K562 (cell line): ENCODE measurements at places on chromosomes 13 and 19. TPM values are rescaled to one million over a fixed set of nuclear protein-coding genes. Genes with fewer than 3 reads are reported as not detected.

The KIR2DL3 gene
- total RNA-seq = not detected in 2 replicates

- H3K27ac ChIP-seq = no peak overlapping the region
- no peaks in the 10 kb centered on the region for H3K36me3 ChIP-seq
- H3K4me3 ChIP-seq = no peak overlapping the region
- no peak for DNase-seq
These were observed 50.3 kb upstream of the ATP11A start for GRCh38 chr13:112639521-112639920.

- H3K27me3 ChIP-seq = peaks cover 2% of the 10 kb centered on the region; the same call in 1 of the 3 replicates
- H3K4me1 ChIP-seq = no peaks in the 10 kb centered on the region
- H3K36me3 ChIP-seq = no peaks in the 10 kb centered on the region
- no peak for DNase-seq
- H3K4me3 ChIP-seq = no peak overlapping the region
- no peak overlapping the region for H3K27ac ChIP-seq
These were observed 720 bp downstream of the FARP1 start for GRCh38 chr13:98143601-98144026.

DNA sequence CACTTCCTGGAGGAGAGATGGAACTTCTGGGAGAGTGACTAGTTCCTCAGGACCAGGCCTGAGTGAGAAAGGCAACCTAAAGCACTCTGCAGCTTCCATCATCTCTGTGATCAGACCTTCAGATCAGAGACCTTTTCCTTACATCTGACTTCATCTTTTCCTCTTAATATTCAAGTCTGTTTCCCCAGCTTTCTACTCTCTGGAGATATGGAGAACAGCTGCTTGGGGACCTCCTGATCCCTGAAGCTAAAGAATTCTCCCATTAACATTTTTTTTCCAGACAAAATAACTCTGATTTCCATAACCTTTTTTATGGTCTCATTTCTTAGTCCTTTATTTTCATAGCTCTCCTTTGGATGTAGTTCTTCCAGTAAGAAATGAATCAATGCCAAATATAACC lies 133.4 kb upstream of the FNDC3A start:
- no peak for DNase-seq
- H3K4me1 ChIP-seq = no peaks in the 10 kb centered on the region; the same call in 2 of the 3 replicates
- H3K27me3 ChIP-seq = no peaks in the 10 kb centered on the region
- H3K27ac ChIP-seq = no peak overlapping the region
- no peak overlapping the region for H3K4me3 ChIP-seq

DNA sequence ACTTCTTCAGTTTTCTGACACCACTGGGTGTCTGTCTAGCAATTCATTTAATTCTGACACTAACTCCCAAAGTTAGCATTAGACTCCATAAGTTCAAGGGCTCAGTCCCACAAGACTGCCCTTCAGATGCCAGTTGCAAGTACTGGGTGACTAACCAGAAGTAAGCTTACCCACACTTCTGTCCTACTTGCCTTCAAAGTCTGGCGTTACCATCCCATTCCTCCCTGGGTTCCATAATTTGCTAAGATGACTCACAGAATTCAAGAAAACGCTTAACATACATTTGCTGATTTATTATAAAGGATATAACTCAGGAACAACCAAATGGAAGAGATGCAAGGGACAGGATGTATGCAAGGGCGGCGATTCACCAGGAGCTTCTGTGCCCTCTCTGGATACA lies 45.5 kb upstream of the NPAS1 start:
- H3K4me3 ChIP-seq = no peak overlapping the region
- H3K36me3 ChIP-seq = no peaks in the 10 kb centered on the region; the same call in 2 of the 3 replicates
- peaks cover 18% of the 10 kb centered on the region for H3K4me1 ChIP-seq
- H3K27ac ChIP-seq = no peak overlapping the region
- DNase-seq = no peak
- no peaks in the 10 kb centered on the region for H3K27me3 ChIP-seq

DNA sequence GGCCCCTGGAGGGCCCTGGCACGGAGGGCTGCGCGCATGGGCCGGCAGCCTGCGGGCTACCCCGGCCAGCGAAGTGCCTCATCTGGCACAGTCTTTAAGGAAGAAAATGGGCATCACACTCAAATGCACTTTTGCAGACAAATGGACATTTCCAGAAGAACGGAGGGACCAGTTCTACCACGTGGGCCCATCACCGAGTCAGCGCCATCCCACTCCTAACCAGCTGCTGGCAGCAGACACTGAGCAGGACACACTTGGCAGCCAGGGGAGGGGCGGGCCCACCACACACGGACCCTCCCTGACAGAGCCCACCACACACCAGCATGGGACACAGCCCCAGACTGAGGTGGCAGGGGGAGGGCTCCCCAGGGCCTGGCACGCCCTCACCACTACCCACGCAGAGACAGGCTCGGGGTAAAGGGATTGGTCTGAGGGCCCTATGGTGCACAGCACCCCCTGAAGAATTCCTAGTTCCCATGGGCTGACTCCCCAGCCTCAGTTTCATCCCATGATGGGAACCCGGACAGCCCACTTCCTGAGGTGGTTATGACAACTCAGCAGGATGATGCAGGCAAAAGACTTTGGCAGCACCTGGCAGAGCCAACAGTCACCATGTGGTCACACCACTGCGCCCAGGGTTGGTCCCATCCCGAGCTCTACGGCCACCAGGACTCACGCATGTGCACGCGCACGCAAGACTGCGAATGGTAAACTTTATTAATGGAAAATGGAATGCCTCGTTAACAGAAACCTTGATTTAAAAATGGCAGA lies 18.7 kb upstream of the TINCR start:
- peaks cover 41% of the 10 kb centered on the region for H3K4me1 ChIP-seq
- peak overlapping the region; percentile 85; the same call in 1 of the 3 replicates for H3K27ac ChIP-seq
- H3K27me3 ChIP-seq = no peaks in the 10 kb centered on the region
- H3K4me3 ChIP-seq = no peak overlapping the region

DNA sequence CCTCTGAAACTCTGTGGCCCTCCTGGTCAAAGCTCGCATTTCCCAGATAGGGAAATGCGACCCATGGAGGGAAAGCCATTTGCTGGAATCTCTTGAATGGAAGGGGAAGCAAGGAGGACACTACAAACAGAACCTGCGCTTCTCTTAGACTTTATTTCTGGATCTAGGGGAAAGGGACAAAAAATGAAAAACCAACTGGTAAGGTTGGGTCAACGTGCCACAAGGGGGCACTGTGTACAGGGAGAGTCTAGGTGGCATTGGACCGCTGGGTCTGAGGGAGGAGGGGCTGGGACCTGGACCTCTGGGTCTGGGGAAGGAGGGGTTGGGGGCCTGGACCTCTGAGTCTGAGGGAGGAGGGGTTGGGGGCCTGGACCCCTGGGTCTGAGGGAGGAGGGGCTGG lies 5.0 kb downstream of the KLK4 start:
- peaks cover 6% of the 10 kb centered on the region; the same call in 1 of the 3 replicates for H3K27me3 ChIP-seq
- no peak overlapping the region for H3K27ac ChIP-seq
- peak; percentile 48 for DNase-seq
- H3K4me3 ChIP-seq = no peak overlapping the region
- H3K36me3 ChIP-seq = no peaks in the 10 kb centered on the region
- peaks cover 21% of the 10 kb centered on the region for H3K4me1 ChIP-seq

The ZNF358 gene
- total RNA-seq = 9.1 and 9.3 TPM in 2 replicates

The FFAR3 gene
- total RNA-seq = not detected in 2 replicates

GRCh38 chr13:110610955-110611595 lies 4.3 kb upstream of the NAXD start:
- no peaks in the 10 kb centered on the region for H3K27me3 ChIP-seq
- H3K27ac ChIP-seq = no peak overlapping the region
- H3K4me3 ChIP-seq = no peak overlapping the region

The ZNF534 gene
- total RNA-seq = 0.29 and 0.40 TPM in 2 replicates
